ENCODE measurements at places on chromosomes 11 and 22.

DNA sequence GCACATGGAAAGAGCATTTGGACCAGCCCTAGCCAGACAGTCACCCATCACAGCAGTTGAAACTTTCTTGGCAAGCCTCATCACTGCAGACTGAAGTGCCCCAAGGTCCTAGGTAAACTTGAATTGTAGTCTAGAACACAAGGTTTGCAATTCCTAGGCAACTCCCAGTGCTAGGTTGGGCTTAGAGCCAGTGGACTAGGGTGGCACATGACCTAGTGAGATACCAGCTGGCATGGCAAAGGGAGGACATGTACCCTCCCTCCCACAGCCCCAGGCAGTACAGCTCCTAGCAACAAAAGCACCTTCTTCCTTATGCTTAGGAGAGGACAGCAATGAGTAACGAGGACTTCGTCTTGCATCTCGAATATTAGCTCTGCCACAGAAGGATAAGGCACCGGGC is 889.5 kb downstream of the JRKL start:
- no peak for DNase-seq

DNA sequence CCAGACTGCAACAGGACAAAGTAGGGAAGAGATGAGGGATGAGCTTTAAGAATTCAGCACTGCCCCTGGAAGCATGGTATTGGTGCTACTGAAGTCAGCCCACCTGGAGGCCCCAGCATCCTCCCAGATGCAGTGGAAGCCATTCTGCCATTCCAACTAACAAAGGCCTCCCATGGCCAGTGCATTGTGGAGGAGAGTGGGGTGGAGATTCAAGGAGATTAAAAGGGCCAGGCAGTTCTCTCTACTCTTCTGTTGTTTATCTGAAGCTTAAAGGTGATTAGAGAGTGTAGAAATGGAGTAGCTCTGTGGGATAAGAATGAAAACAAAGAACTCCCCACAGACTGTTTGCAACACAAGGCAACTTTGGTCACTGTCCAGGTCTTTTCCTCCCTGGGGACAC is 24.1 kb upstream of the TSKU start:
- no peak for DNase-seq

GRCh38 chr22:20436768-20437612 is 635 bp downstream of the SCARF2 start:
- no peak for DNase-seq

DNA sequence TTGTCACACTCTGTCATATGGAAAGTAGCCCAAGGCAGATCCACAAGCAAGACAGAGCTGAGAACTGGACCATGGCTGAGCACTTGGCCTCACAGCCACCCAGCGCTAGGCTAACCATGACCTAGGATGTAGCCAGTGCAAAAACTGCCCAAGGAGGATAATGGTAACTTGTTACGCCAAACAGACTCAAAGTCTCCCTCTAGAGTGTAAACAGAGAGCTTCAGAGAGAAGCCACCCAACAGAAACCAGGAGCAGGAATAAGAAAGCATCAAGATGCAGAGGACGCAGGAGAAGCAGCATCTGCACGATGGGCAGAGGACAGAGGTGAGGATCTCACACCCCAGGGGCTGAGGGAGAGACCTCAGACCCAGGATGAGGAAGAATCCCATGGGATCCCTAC is 97.9 kb downstream of the RCN1 start:
- DNase-seq = no peak

GRCh38 chr22:31692186-31692886 is 30.3 kb upstream of the PISD start:
- DNase-seq = peak; percentile 81

- no peak for DNase-seq
These were observed 14.6 kb downstream of the APOA4 start for GRCh38 chr11:116808262-116809175.

DNA sequence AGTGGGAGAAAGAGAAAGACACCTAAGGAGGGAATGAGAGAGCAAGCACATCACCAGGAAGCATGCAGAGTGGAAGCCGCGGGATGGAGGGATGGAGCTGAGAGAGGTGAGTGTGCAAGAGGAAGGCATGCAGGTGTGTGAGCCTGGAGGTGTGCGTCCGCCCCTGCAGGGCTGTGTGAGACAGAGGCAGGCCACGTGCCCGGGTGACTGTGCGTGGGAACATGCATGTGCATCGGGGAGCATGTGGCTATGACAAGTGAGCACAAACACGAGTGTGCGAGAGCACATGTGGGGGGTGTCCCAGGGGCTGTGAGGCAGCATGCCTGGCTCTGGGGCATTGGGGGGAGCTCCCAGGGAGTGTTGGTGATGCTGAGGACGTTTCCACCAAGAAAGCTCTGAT is 29.9 kb downstream of the PTPN5 start:
- DNase-seq = no peak

DNA sequence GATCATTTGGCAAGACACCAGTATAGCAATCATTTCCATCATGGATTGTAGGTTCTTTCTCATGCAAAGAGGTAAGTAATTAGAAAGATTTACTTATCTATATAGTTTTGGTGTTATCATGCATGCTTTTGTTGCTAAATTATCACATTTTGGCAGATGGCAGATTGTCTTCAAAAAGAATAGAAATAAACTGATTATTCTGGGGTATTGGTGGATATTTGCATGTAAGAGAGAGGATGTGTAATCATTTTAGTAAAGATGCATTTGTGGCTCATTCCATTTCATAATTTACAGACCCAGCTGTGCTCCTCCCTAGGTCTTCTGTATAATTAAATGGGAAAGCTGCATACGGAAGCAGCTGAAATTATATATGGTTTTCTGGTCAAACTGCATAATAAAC is 875.7 kb upstream of the ANO3 start:
- no peak for DNase-seq

DNA sequence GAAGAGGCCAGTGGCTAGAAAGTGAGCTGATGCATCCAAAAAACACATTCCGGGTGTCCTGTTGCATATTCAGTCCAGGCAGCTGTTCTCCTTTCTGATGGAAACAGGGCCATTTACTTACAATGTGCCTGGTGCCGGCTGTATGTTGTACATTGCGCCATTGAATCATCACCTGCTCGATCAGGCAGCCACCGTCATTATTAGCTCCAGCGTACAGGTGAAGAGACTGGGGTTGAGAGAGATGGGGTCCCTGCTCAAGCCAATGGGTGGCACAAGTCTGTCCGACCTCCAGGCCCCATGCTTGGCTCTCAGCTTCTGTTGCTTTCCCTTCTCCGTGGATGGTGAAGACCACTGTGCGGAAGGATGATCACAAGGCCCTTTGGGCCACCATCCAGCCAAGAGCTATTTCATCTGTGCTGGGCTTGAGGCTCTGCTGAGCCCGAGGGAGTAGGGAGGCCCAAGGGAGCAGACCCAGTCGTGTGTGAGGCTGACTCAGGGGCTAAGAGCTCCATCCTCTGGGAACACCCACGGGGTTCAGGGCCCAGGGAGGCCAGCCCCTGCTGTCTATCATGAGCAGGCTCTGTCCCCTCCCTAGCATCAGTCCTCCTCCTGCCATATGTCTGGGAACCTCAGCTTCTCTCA is 20.7 kb upstream of the EMID1 start:
- DNase-seq = no peak

- DNase-seq = no peak
These were observed 21.2 kb upstream of the CCDC34 start for GRCh38 chr11:27384227-27384626.

DNA sequence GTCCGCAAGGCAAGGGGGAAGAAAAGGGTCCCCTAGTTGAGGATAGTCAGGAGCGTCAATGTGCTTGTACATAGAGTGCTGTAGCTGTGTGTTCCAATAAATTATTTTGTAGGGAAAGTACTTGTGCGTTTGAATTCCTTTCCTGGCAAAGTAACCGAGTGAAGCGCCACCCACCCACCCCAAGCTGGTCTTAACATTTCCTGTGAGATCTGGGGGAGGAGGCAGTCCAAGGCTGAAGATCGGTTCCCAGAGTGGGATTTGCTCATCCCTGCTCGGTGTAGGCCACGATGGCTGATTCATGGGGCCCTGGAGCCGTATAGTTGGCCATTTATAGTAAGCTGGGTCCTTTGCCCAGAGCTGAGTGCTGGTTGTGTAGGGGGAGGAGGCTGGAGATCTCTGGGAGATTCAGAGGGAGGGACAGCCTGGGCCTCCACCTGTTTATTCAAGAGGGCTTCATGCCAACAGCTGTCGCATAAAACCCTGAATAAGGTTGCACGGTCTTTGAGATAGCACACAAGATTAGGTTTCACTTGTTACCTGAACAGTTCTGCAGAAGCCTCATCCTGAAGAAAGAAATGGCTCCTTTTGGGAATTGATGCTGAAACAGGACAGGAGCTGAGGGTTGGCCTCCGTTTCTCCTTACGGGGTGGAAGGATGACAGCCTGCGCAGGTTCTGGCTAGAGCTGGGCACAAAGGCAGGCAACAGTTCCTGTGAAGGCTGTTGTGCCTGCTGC is 2.4 kb downstream of the ATF4 start:
- DNase-seq = peak; percentile 66

DNA sequence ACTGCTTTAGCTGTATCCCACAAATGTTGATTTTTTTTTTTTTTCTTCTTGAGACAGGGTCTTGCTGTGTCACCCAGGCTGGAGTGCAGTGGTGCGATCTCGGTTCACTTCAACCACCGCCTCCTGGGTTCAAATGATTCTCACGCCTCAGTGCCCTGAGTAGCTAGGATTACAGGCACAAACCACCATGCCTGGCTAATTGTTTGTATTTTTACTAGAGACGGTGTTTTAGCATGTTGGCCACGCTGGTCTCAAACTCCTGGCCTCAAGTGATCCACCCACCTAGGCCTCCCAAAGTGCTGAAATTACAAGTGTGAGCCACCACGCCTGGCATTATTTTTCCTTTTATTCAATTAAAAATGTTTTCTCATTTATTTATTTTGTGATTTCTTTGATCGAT is 55.9 kb downstream of the PDHX start:
- DNase-seq = no peak

DNA sequence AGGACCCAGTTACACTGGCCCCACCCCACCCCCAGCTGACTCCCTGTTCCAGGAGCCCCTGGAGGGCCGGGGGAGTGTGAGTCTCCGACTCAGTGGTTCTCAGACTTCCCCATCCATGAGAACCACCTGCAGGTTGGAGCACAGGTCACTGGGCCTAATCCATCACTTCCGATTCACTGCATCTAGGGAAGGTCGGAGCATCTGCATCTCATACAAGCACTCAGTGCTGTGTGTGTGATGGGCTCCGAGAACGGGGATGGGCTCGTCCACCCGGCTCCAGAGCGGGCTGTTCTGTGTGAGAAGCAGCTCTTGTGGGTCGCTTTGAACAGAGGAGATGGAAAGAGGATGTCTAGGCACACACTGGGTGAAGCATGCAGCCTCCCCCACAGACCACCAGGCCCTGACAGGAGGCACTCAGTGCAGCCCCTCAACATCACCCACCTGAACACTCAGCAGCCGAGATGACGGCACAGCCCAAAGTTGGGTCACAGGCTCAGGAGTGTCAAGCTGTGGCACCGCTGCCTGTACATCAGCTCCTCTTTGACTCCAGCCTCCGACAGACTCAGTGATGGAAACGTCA is 541.4 kb downstream of the BRD1 start:
- no peak for DNase-seq

DNA sequence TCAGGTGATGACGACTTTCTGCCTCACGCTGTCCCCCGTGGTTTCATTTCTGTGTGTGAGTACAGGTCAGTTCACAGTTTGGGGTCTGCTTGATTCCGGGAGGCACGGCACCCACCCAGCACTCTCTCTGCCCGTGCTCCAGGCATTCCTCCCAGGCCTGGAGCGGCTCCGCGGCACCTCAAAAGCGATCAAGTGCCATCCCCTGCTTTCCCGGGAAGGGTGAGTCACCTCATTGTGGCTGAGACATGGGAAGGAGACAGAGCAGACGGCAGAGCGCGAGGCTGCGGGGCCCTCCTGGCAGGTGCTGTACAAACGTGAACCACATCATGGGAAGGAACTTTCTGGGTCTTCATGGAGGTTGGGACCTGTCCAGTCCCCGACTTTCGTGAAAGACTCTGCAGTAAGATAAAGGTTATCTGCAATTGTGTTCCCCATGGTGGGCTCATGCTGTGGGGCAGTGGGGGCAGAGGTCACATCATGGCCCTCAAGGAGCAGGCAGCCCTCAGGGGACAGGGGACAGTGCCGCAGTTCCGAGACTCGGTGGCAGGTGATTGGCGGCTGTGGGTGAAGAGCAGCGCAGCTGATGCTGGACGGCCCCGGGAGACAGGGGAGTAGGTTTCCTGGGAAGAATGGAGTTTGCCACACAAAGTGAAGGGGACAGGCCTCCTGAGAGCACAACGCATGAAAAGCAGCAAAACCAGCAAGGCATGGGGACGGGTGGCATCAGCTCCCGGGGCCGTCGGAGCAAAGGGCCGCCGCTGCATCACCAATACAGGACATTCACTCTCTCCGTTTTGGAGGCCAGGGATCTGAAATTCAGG is 65.3 kb downstream of the CELSR1 start:
- DNase-seq = no peak

GRCh38 chr11:8331767-8332166 is 68.1 kb upstream of the LMO1 start:
- DNase-seq = peak; percentile 50

DNA sequence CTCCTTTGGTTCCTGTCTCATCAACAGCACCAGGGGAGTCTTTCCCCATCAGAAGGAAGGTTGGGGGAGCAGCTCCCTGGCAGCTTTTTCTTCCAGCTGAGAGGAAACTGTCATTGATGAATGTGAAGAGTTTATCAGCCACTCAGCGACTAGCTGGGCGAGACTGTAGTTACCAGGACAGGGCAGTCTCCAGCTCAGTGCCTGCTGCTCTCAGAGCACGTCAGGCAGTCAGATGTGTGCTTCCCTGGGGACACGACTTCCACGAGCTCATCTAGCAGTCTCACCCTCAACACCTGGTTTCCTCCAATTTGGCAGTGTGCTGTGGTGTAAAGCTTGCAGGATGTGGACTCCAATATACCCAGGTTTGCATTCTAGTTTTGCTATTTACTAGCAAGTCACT is 12.5 kb upstream of the C1QTNF4 start:
- peak; percentile 9 for DNase-seq

DNA sequence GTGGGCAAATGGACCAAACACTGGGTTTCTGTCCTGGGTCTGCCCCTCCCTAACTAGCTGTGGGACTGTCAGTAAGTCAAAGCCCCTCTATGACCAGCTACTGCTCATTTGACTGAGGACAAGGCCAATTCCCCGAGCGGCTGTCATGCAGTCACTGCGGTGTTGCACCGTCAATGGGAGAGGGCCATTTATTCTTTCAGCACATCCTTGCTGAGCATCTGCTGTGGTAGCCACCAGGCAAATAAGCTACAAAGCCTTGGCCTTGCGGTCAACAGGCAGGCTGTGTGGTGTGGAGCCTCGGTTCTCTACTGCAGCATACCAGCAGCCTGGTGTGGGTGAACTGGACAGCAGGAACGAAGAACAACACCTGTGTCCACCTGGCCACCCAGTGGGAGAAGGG is 25.8 kb upstream of the SERPIND1 start:
- DNase-seq = no peak

GRCh38 chr11:10506008-10506370 is 35.0 kb downstream of the RNF141 start:
- DNase-seq = no peak

DNA sequence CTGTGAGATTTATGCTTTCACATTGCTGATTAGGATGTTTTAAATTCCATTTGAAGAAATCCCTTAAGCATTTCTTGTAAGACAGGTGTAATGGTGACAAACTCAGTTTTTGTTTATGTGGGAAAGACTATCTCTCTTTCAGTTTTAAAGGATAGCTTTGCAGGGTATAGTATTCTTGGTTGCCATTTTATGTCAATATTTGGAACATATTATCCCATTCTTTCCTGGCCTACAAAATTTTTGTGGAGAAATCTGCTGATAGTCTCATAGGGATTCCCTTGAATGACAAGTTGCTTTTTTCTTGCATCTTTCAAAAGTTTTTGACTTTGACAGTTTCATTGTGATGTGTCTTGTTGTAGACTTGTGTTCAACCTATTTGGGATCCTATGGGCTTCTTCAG is 28.8 kb downstream of the NAGA start:
- no peak for DNase-seq

GRCh38 chr11:7088921-7089320 is at the start of gene RBMXL2:
TSS of gene RBMXL2 (plus strand) at chr11:7088998. CDS start at chr11:7089121, 123 bp downstream.
- DNase-seq = no peak
